Activated CD4-positive, CD25-positive, alpha-beta regulatory T cell treated with anti-CD3 and anti-CD28 coated beads, Interleukin-2, amount 50 U/mL, for 24 hours (primary cell): ENCODE measurements at places on chromosomes 6 and 20.
A peak's percentile ranks its signal among the peaks of the same experiment; 100 is the strongest.

GRCh38 chr6:31761343-31761742 is 1.1 kb upstream of the SAPCD1 start:
- no peak for ATAC-seq

DNA sequence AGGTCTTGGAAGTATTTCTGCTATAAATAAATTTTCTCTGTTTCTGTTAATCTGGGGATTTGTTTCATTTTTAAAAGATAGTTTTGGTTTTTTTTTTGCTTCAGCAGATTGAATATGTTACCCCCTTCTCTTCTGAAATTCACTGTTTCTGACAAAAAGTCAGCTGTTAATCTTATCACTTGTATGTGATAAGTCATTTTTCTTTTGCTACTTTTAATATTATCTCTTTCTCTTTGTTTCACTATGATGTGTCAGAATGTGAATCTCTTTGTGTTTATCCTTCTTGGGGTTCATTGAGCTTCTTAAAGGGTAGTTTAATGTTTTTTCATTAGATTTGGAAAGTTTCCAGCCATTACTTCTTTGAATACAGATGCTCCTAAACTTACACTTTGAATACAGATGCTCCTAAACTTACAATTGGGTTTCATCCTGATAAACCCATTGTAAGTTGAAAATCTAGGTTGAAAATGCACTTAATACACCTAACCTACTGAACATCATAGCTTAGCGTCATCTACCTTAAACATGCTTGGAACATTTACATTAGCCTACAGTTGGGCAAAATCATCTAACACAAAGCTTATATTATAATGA is 154.2 kb upstream of the COL21A1 start:
- no peak for ATAC-seq

DNA sequence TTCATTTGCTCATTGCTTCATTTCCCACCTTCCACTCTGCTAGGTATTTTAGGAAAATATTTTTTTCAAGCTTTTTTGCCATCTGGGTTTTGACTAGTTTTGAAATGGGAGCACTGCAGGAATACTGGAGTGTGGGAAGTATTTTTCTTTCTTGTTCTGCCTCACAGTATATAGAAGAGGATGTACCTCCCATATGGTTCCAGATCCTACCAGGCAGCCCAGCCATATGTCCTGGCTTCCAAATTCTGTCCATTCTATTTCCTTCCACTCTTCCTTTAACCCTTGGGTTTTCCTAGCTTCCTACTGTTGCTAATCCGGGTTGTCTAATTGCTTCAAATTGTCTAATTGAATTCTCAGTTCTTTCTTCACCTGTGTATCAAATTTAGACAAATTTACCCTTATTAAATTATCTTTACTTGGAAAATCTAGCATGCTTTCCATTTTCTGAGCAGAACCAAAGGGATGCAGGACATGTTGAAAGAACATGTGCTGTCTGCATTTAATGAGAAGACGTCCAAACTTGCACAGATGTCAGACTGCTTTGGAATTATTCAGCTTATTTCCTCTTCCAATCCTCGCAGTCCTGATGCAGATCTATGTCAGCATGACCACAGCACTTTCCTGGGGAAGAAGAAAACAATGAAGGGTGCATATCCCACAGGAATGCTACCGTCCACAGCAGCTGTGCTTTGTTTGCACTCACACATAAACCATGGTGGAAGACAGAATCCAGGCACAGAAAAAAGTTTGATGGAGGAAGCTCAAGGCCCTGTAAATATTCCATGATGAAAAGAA is 1273.9 kb upstream of the MAP3K7 start:
- no peak for ATAC-seq

- peak; percentile 49 for ATAC-seq
Observed at GRCh38 chr6:138004430-138005287, 102.6 kb downstream of the PERP start.

GRCh38 chr20:50848341-50848808 is 53.5 kb downstream of the BCAS4 start:
- no peak for ATAC-seq

GRCh38 chr6:85372915-85373270 is 77.0 kb upstream of the NT5E start:
- no peak for ATAC-seq

DNA sequence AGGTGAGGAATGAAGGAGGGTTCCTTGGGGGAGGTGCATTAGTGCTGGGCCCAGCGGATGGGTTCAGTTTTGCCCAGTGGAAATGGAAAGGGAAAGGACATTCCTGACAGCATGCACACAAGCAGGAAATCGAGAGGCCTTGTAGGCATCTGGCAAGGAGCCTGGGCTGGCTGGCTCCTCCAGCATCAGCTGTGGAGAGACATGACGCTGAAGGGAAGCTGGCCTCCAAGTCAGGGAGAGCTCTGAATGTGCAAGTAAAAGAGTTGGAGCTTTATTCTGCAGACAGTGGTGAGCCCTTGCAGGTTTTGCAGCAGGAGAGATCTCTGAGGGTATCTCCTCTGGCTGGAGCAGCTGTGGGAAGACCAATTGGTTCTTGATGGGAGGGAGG is 154.3 kb downstream of the MRPL14 start:
- ATAC-seq = no peak

DNA sequence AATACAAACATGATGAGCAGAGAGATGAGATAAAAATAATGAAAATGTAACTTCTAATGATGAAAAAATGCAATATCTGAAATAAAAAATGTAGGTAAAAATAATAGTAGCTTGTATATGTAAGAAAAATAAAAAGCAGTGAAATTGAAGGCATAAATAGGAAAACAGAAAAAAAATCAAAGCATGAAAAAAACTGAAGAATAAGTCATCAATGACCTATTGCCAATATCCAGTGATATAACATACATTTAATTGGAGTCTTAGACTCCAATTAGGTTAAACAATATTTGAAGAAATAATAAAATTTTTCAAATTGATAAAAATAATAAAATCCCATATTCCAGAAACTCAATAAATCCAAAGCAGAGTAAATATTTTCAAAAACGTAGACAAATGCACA is 114.0 kb upstream of the HDGFL1 start:
- ATAC-seq = no peak

- no peak for ATAC-seq
Observed at GRCh38 chr6:90212274-90212673, 84.4 kb downstream of the BACH2 start.

- ATAC-seq = no peak
Observed at GRCh38 chr6:5206920-5207561, 53.7 kb downstream of the LYRM4 start.

DNA sequence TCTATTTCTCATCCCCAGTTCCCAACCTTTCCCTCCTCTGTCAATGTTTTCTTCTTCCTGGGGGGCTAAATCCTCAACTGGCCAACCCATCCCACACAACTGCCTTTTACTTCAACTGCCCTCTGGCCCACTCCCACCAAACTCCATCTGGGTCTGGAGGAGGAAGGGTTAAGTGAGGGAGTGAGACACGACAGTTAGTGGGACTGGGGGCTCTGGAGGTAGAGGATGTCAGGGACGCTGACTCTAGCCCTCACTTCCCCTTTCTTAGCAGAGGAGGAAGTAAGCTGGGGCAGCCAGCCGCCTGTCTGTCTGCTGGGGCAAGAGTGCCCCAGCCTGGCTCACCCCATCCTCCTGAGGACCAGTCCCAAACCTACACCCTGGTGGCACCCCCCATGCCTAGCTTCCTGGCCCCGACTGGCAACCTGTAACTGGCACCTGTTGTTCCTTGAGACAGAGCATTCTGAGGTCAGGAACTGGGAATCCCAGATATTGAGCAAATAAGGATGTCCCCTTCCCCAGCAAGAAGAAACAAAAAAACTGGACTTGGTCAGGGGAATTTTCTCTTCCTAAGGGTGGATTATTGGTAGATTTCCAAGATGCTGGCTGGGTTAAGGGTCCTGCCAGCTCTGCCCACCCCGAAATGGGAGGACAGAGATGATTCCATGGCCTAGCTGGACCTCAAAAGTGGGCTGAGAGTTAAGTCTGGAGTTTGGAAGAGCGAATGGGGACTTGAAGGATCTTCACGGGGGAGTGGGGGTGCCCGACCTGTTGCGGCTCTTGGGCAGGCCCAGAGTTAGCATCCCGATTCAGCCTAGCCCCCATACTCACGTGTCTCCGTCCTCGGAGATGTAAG is 971 bp downstream of the NFKBIE start:
- ATAC-seq = peak; percentile 25

GRCh38 chr20:62238569-62239277 is 402 bp downstream of the OSBPL2 start:
- no peak for ATAC-seq
